ENCODE measurements at places on chromosomes 3 and 15.

GRCh38 chr15:68717951-68718350 lies 102.7 kb downstream of the ANP32A start:
- H3K27me3 ChIP-seq, result no peaks in the 10 kb centered on the region
- DNase-seq, result no peak
- H3K27ac ChIP-seq, result no peak overlapping the region
- H3K4me3 ChIP-seq, result no peak overlapping the region
- peaks cover 2% of the 10 kb centered on the region for H3K4me1 ChIP-seq
- H3K36me3 ChIP-seq, result peaks cover 91% of the 10 kb centered on the region

- no peak for DNase-seq
- H3K36me3 ChIP-seq, result no peaks in the 10 kb centered on the region
- no peaks in the 10 kb centered on the region for H3K4me1 ChIP-seq
- no peak overlapping the region for H3K27ac ChIP-seq
- no peaks in the 10 kb centered on the region for H3K27me3 ChIP-seq
These were observed 98.5 kb upstream of the MME start for GRCh38 chr3:154981664-154982063.

DNA sequence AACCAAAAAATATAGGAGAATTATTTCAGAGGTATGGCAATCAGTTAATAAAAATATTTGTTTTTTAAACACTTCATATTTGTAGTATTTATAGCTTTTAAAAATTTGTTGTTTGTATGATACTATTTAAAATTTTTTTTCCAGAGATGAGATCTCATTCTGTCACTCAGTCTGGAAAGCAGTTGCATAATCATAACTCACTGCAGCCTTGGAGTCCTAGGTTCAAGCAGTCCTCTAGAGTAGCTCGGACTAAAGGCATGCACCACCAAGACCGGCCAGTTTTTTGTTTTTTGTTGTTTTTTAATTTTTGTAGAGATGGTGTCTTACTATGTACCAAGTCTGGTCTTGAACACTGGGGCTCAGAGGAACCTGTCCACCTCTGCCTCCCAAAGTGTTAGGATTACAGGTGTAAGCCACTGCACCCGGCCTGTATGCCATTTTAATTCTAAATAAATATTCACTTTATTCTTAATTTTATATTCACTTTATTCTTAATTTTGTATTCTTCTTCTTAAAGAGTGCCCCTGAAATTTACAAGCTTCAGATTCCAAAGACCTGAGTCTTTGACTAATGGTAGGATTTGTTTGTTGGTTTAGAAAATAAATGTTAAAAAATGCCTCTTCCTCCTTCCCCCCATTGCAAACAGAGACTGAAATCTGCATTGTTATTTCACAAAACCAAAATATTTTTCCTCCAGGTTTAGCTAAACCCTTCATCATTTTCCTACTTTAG lies 9.4 kb downstream of the TGFBR2 start:
- no peak overlapping the region for H3K4me3 ChIP-seq
- H3K4me1 ChIP-seq, result peaks cover 7% of the 10 kb centered on the region
- H3K36me3 ChIP-seq, result peaks cover 6% of the 10 kb centered on the region
- DNase-seq, result no peak

- no peak for DNase-seq
- H3K4me1 ChIP-seq, result peaks cover 13% of the 10 kb centered on the region
- no peaks in the 10 kb centered on the region for H3K36me3 ChIP-seq
- peak overlapping the region; percentile 94 for H3K27ac ChIP-seq
- H3K27me3 ChIP-seq, result no peaks in the 10 kb centered on the region
These were observed 113.0 kb upstream of the GALNT15 start for GRCh38 chr3:16061491-16061890.

- DNase-seq, result no peak
- H3K27me3 ChIP-seq, result no peaks in the 10 kb centered on the region
- no peaks in the 10 kb centered on the region for H3K4me1 ChIP-seq
- H3K27ac ChIP-seq, result no peak overlapping the region
- H3K4me3 ChIP-seq, result no peak overlapping the region
- H3K36me3 ChIP-seq, result peaks cover 89% of the 10 kb centered on the region
These were observed 8.4 kb upstream of the FBXL22 start for GRCh38 chr15:63588826-63589225.

DNA sequence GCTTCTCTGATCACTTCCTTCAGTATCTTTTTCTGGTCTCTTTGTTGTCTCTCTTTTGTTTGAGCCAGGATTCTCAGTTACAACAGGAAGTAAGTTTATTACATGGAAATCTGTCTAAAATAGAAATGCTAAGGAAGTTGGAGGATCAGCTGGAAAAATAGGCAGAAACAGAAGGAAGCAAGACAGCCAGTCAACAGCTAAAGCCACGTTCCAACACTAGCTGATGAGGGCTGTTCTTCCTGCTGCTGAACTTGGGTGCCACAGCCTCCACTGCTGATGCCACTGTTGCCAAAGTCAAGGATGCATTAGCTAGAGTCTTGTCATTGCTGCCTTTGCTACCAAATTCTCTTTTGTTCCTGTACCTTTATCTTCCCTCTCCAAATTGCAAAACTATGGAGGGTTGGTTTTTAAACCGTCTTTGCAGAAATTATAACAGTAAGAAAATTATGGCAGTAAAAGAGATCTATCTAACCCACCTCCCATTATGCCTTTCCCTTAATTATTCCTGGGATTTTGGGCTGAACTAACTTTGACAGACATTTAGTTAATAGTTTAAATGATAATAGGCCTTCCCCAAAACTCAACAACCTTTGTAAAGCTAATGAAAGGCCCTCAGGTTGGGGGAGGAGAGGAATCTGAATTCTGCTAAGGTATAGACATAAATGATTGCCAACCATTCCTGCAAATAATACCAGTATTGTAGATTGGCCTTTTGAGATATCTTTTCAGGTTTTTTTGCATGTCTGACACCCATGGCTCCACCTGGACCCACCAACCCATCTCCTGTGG lies 27.4 kb upstream of the OR5K4 start:
- H3K27ac ChIP-seq, result no peak overlapping the region
- no peak for DNase-seq
- H3K4me1 ChIP-seq, result peaks cover 3% of the 10 kb centered on the region
- H3K4me3 ChIP-seq, result no peak overlapping the region
- H3K27me3 ChIP-seq, result peaks cover 12% of the 10 kb centered on the region

DNA sequence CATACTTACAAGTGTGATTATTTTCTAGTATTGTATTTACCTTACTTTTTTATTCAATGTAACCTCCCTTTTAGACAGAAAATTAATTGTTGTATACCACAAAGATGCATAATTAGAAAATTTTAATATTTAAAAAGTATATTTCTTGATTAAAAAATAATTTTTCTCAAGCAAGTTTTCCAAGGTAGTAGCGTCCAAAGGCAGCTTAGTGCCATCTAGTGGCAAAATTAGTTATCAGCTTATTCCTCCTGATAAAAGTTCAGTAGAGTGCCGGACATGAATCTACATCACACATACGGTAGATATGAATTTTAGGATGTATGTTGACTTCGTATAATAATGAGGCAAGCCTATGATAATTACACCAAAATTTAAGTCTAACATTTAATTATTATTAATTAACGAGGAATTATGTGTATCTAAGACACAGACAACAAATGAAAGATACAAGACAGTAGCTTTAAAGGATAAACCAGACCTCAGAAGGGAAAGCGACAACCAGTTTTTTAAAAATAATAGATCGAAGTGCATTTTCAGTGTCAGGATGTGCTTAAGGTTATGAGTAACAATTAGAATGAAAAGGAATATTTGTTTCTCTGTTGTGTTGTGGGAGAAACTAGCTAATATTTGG lies 405.9 kb downstream of the ROBO1 start:
- peak; percentile 49 for DNase-seq
- H3K27me3 ChIP-seq, result no peaks in the 10 kb centered on the region
- H3K4me3 ChIP-seq, result no peak overlapping the region
- no peak overlapping the region for H3K27ac ChIP-seq
- H3K36me3 ChIP-seq, result no peaks in the 10 kb centered on the region

GRCh38 chr15:99421172-99421656 lies 144.6 kb upstream of the MEF2A start:
- H3K4me3 ChIP-seq, result no peak overlapping the region
- H3K4me1 ChIP-seq, result peaks cover 20% of the 10 kb centered on the region
- peak; percentile 69 for DNase-seq
- H3K36me3 ChIP-seq, result no peaks in the 10 kb centered on the region

DNA sequence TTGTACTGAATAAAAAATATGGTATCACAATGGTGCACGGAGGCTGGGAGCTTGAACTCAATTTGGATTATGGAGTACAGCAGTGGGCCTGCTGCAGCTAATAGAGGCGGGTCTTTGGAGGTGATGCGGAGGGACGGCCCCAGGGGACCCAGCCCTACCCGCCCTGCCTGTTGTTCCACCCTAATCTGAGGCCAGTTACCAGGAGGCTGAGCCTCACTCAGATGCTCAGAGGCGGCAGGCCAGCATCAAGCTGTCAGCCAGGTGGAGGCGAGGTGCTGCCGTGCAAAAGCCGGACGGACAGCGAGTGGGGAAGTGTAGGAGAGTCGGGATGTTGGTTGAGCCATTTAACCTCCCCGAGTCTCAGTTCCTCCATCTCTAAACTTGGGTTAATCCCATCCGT lies 218.5 kb upstream of the RGMA start:
- H3K27ac ChIP-seq, result no peak overlapping the region
- no peaks in the 10 kb centered on the region for H3K36me3 ChIP-seq
- no peak for DNase-seq
- H3K4me3 ChIP-seq, result no peak overlapping the region
- no peaks in the 10 kb centered on the region for H3K27me3 ChIP-seq
- H3K4me1 ChIP-seq, result peaks cover 1% of the 10 kb centered on the region

DNA sequence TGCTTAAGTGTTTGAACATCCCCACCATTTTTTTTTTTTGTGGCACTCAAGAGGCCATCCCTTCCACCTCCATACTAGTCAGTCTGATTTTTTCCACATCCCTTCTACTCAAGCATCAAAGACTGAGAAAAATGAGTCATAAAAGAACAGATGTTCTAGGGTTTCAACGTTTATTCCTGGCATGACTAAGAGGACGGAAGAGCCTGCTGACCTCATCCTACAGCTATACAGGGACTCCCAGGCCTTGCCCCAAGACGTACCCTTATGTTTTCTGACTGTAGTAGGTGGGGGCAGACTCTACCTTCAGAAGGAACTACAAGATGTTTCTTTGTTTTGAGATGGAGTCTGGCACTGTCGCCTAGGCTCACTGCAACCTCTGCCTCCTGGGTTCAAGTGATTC lies 3.3 kb upstream of the ITPKA start:
- H3K27ac ChIP-seq, result no peak overlapping the region
- peaks cover 53% of the 10 kb centered on the region for H3K4me1 ChIP-seq
- DNase-seq, result peak; percentile 98
- H3K36me3 ChIP-seq, result no peaks in the 10 kb centered on the region

DNA sequence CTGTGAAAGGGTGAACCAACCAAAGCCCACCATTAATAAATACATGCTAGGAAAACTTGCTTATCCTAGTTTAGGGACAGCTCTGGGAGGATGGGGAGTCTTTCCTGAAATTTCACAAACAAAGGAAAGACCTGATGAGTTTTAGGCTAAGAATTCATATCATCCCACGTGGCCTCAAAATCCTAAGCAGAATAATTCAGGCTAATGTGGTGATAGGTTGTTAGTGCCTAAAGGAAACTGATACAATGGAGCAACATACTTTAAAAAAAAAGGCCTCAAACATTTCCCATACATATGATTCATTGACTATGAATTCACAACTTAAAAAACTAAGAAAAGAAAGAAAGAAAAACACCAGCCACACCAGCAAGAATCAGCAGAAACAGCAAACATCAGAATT lies 126.9 kb upstream of the CNTN4 start:
- no peak overlapping the region for H3K4me3 ChIP-seq
- H3K36me3 ChIP-seq, result no peaks in the 10 kb centered on the region
- H3K27ac ChIP-seq, result peak overlapping the region; percentile 26
- H3K4me1 ChIP-seq, result no peaks in the 10 kb centered on the region
- DNase-seq, result no peak

DNA sequence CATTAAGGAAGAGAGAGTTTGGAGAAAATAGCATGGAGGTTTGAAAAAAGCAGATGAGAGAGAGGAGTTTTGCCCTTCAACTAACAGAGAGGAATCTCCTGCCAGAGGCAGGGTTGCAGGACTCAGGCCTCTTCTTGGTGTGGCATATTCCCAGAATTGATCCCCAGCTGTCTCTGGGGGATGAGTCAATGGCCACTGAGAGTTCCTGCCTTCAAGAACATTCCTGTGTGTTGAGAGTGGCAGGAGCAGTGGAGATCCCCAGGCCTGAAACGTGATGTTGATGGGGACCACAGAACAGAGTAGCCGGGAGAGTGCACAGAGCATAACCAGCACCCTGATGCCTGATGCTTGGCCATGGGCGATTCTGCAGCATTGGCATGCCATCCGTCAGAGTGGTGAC lies 348.4 kb upstream of the THBS1 start:
- H3K36me3 ChIP-seq, result no peaks in the 10 kb centered on the region
- H3K4me3 ChIP-seq, result no peak overlapping the region
- no peaks in the 10 kb centered on the region for H3K27me3 ChIP-seq
- H3K27ac ChIP-seq, result peak overlapping the region; percentile 45

DNA sequence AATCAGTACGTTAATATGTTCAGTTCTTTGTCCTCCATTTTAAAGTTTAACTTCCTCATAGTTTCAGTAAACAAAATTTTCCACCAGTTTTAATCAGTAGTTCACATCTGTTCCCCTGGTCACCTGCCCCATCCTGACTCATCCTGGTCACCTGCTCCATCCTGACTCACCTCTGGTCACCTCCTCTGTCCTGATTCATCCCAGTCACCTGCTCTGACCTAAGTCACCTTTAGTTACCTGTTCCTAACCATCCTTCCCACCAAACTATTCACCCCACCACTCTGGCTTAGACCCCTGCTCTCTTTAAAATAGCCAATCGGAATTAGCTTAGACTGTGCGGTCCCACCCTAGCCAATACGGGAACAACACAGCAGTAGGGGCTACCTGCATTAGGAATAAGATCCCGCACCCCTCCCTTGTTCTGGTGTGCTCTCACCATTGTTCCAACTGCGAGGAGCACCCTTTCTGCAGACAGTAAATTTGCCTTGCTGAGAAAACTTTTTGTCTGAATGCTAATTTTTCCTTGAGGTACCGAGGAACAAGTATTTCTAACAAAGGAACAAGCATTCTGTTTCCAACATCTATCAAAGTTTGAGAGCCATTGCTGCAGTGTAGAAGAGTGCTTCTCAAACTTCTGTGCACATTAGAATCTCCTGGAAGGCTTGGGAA lies 169.3 kb downstream of the ADAMTS17 start:
- H3K4me3 ChIP-seq, result no peak overlapping the region
- no peak overlapping the region for H3K27ac ChIP-seq
- DNase-seq, result no peak
- H3K4me1 ChIP-seq, result no peaks in the 10 kb centered on the region
- no peaks in the 10 kb centered on the region for H3K27me3 ChIP-seq

- H3K27me3 ChIP-seq, result no peaks in the 10 kb centered on the region
- H3K4me1 ChIP-seq, result peaks cover 24% of the 10 kb centered on the region
- H3K27ac ChIP-seq, result peak overlapping the region; percentile 70
- H3K4me3 ChIP-seq, result no peak overlapping the region
- peak; percentile 94 for DNase-seq
These were observed 67.7 kb downstream of the SLC30A4 start for GRCh38 chr15:45454814-45455213.

DNA sequence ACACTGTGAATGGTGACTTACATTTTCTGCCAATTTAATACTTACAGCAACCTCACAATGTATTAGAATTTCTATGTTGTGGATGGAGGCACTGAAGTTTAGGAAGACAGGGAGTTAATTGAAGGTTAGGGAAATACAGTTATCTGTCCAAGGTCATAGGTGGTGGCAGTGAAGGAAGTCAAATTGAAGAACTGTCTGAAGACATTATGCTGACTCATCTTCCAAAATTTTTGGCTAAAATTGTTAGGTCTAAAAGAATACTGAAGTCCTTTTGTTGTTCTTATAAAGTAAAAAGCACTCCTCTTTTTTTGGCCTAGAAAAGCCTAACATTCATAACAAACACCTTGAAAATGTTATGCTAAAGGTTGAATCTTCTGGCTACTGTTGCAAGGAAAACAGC lies 27.7 kb downstream of the EMC4 start:
- H3K4me1 ChIP-seq, result no peaks in the 10 kb centered on the region
- H3K27me3 ChIP-seq, result no peaks in the 10 kb centered on the region
- no peak for DNase-seq
- no peak overlapping the region for H3K27ac ChIP-seq
